ENCODE measurements at places on chromosomes 7 and 10. TPM values are rescaled to one million over a fixed set of nuclear protein-coding genes. Genes with fewer than 3 reads are reported as not detected.

Gene RNF148
- 2.0 TPM for total RNA-seq

Gene FAM241B
- 37.5 TPM for total RNA-seq

Gene TAS2R4
- total RNA-seq, result not detected

Gene SAP25
- 0.52 TPM for total RNA-seq

Gene CRTAC1
- total RNA-seq, result not detected

Gene FOXI2
- total RNA-seq, result not detected

Gene ITGA8
- total RNA-seq, result not detected

Gene MINDY4
- total RNA-seq, result 3.0 TPM

Gene RADIL
- 9.3 TPM for total RNA-seq
